Endodermal cell (in vitro differentiated cells): ENCODE measurements at places on chromosomes 1 and 21.

DNA sequence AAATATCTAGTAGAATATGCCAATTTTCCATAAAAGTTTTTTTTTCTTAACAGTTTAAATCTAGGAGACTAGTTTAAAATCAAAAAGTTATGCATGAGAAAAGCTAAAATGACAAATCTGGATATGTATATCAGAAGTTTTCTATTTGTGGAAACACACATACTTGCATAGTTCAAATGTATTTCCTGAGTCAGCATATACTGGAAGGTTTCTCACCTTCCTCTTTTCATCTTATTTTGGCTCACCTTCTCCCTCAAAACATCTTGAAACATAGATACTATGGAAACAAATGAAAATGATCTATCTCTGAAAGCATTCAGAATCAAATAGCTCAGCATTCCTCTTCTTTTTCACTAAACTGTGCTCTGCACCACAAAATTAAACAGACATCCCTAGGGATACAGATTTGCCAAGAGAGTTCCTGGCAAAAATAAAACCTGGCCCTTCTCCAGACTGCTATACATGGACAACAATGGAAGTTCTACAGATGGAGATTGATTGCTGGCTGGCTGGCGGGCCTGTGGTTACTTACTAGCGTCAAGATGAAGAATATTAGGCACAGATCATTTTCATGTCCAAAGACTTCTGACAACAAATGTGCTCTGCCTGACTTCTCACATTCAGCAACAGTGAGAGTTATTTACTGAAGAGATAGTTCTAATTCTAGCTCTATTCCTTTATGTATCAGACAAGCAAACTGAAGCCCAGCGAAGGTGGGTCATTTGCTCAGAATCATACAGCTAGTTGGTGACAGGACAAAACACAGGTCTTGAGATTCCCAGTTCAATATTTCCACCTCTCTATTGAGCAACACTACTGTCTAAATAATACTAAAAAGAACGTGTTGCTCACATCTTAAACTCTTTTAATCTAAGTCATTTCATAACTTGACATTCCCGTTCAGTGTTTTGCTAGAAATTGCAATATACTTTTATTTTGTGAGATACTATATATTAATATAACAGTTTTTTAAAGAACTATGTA lies 26.6 kb downstream of the DIPK1A start:
- H3K4me1 ChIP-seq, result no peaks in the 10 kb centered on the region
- no peak overlapping the region for H3K4me3 ChIP-seq
- no peak for DNase-seq

- H3K4me1 ChIP-seq, result no peaks in the 10 kb centered on the region
- no peak overlapping the region for H3K27ac ChIP-seq
- no peaks in the 10 kb centered on the region for H3K36me3 ChIP-seq
- H3K27me3 ChIP-seq, result no peaks in the 10 kb centered on the region
- no peak overlapping the region for H3K4me3 ChIP-seq
- DNase-seq, result no peak
Observed at GRCh38 chr1:24392982-24393650, 20.5 kb downstream of the STPG1 start.

DNA sequence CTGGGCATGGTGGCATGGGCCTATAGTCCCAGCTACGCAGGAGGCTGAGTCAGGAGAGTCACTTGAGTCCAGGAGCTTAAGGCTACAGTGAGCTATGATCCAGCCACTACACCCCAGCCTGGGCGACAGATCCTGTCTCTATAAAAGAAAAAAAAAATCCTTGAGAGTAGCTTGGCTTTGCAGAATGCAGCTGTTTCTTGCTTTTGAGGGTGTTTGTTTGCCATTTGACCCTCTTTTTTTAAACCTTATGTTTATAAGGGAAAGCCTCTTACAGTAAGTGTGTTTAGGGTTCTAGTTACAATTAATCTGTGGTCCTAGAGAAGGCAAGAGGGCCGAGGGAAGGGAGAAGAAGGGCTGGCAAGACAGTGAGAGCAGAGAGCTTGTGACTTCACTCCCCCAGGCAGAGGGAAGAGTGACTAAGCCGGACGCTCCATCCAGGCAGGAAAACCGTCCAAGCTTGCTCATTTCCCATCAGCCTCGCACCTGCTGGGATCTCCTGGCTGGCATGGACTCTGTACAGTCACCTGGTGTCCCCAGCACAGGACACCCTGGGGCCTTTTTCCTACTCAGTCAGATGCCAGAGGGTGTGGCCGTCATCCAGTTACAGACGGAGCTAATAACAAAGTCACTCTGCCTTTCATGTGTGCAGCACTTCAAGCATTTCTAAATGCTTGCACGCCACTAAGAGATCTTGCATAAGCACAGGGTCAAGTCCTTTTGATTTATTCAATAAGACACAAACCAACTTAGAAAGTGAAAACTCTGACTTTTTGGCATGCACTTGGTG lies 55.5 kb upstream of the PSEN2 start:
- peaks cover 2% of the 10 kb centered on the region for H3K4me1 ChIP-seq
- H3K27ac ChIP-seq, result no peak overlapping the region
- H3K4me3 ChIP-seq, result no peak overlapping the region
- H3K27me3 ChIP-seq, result no peaks in the 10 kb centered on the region
- no peak for DNase-seq

GRCh38 chr1:227785094-227785804 lies 30.2 kb upstream of the PRSS38 start:
- H3K4me1 ChIP-seq, result no peaks in the 10 kb centered on the region
- no peak overlapping the region for H3K4me3 ChIP-seq
- no peaks in the 10 kb centered on the region for H3K36me3 ChIP-seq
- DNase-seq, result no peak
- H3K27ac ChIP-seq, result no peak overlapping the region
- H3K27me3 ChIP-seq, result peaks cover 45% of the 10 kb centered on the region
